Endothelial cell (in vitro differentiated cells): ENCODE measurements at places on chromosomes 6 and 20.

DNA sequence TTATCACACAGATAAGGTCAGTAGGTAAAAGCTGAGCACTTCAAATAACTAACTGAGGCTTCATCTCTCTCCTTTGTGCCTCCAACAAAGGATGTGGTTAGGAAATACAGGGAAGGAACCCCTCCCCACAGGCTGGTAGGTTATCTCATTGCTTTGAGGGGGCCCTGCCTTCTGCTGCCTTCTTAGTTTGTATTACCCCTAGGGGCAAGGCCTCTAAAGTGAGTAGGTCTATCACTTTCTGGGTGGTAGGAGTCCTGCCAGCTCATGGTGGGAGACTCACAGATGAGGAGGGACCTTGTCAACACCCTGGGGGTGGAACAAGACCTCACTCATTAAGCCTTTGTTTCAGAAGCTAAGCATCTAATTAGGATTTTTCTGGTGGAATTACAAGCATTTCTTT, 34.6 kb downstream of the EDN1 start:
- DNase-seq: no peak

- no peak for DNase-seq
These were observed 271.6 kb upstream of the SGK1 start for GRCh38 chr6:134589512-134589911.

GRCh38 chr6:160327981-160328380, 20.2 kb upstream of the SLC22A3 start:
- DNase-seq: no peak

DNA sequence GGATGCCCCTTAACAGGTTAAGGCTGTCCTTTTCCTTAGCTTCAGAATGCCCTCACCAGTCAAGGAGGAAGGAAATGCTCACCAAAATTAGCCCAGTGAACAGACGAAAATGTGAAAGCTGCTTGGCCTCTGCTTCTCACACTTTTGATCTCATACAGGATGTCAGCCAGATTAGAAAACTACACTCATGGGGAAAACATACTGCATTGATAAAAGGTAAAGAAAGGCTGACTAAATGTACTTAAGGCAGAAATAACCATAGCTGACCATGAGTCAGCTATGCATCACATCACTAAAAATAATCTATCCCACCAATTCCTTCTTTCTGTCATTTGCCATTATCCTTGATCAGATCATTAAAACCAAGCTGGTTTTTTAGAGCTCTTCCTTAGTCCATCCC, 198.4 kb upstream of the TENT5A start:
- DNase-seq: no peak

DNA sequence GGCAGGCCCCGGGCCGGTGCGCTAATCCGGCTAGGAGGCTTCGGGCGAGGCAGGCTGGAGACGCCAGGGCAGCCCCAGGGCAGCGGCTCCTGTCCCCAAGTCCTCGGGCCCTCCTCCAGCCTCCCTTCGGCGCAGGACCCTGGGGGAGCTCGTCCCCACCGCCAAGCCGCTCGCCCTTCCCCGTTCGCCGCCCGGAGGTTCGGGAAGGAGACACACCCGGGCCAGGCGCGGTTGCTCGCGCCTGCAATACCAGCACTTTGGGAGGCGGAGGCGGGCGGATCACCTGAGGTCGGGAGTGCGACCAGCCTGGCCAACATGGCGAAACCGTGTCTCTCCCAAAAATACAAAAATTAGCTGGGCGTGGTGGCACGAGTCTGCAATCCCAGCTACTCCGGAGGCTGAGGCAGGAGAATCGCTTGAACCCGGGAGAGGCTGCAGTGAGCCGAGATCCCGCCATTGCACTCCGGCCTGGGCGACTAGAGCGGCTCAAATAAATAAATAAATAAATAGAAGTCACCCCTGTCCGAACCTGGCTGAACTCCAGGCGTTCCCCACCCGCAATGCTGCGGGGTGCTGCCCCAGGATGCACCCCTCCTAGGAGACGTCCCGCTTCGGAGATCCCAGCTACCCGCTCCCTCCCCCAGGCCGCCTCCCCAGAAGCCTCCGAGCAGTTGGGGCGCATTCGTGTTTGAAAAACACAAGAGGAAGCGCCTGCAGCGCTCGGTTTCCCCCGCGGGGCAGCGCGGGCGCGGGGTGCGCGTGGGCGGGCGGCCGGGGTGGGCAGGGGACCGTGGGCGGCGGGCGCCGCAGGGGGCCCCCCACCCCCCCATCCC, 27.5 kb downstream of the SERPINB9 start:
- peak; percentile 44 for DNase-seq

GRCh38 chr6:132804251-132804650, 5.8 kb upstream of the SLC18B1 start:
- DNase-seq: no peak

GRCh38 chr6:151232899-151233298, 6.9 kb upstream of the AKAP12 start:
- no peak for DNase-seq

DNA sequence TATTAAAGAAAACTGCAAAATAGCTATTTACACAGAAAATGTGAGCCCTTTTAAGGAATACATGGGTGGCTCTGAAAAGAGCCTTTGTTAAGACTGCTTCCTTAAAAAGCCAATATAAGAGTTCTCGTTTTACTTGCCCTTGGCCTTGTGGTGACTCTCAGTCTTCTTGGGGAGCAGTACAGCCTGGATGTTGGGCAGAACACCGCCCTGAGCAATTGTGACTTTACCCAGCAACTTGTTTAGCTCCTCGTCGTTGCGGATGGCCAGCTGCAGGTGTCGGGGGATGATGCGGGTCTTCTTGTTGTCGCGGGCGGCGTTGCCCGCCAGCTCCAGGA, 111.5 kb downstream of the HFE start:
- DNase-seq: no peak

GRCh38 chr20:54340667-54341081, 132.8 kb downstream of the PFDN4 start:
- DNase-seq: no peak

GRCh38 chr6:11795403-11795802, 16.8 kb upstream of the ADTRP start:
- no peak for DNase-seq

DNA sequence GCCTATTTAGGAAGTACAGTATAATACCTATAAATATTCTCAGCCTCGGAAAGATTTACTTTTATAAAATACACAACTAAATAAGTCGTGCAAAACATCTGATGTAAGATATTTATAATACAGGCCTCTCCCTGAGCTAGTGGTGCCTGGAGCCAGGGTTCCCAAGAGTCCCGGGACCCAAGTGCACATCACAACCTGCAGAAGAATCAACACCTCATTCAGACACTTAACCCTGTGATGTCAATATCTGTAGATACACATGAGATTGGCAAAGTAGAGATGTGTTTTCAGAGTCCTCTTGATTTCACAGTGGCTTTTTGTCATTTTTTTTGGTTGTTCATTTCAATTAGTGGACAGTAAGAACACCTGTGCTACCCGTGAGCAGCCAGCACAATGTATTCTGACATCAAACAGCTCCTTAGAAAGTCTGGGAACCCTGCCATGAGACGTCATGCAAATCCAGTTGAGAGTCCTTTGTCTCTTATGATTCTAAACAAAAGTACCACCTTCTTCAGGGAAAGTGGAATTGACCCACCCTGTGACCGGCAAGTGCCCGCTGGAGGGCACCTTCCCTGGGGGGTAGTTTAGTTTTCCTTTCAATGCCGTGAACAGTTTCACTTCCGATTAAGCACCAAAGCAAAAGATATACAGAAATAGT, 101.6 kb downstream of the DACT2 start:
- DNase-seq: no peak

GRCh38 chr6:111620169-111620568, 14.5 kb upstream of the TRAF3IP2 start:
- DNase-seq: no peak

DNA sequence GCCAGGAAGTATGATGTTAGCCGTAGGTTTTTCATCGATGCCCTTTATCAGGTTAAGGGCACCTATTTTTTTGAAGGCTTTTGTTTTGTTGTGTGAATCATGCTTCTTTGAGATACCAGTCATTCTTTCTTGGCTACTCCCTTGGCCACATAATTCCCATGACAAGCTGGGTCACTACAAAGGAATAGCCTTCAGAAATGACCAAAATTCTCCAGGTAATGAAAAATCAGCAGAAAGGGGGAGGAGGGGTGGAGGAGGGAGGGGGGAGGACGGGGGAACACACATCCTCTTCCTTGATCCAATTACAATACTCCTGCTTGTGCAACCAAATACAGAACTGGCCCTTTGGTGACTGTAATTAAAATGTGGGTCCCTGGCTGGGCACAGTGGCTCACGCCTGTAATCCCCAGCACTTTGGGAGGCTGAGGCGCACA, 21.7 kb upstream of the TGM2 start:
- no peak for DNase-seq

GRCh38 chr6:112155886-112156285, 68.5 kb downstream of the FAM229B start:
- DNase-seq: no peak

DNA sequence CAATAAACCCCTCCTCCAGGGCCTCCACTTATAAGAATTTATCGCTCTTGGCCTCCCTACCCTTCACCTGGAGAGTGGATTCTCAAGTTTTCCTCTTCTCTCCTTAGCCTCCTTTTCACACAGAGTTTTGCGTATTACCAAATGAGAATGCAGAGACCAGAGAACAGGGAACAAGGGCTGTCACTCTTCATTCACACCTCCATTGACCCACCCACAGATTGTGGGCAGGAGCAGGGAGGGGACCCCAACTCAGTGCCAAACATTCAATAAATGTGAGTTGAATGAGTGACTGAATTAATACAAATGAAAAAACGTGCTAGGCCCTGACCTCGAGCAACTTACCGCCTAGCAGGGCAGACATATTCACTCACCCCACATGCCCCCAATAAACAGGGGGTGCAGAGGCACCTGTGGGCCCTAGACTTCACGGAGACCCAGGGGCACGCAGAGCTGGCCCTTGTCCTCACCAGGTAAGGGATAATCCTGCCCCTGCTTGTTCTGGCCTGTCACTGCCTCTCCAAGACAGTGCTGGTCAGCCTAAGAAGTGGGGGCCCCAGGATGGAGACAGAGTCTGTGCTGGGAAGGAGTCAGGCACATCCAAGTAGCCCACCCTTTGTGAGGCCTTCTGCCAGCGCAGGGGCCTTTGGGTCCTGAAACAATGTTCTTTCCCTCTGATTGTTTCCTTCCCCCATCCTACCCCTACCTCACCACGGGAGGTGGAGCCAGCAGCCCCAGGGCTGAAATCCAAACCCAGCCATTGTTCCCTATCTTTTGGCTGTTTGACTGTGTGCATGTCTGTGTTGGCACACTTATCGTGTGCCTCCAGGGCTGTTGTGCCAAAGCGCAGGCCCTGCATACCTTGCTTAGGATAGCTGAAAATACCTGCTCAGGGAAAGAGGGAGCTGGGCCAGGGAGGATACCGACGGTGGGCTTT, 8.4 kb upstream of the TJAP1 start:
- no peak for DNase-seq

DNA sequence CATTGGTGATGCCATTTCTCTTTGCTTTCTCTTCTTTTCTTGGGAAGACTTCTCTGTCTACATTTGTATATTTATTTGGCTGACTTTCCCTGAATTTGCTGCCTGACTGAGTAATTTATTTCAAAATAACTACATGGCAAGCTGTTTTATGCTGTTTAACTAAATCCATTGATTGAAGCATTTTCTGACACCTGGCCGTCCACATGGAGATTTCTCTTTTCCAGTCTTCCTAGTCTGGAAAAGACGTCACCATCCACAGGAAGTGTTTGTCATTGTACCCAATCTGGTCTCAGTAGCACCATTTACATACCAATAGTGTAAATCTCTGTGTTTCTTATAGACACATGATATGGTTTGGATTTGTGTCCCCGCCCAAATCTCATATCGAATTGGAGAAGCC, 9.2 kb upstream of the MAS1L start:
- DNase-seq: no peak

- no peak for DNase-seq
These were observed 109.0 kb downstream of the FUT9 start for GRCh38 chr6:96124778-96125177.

DNA sequence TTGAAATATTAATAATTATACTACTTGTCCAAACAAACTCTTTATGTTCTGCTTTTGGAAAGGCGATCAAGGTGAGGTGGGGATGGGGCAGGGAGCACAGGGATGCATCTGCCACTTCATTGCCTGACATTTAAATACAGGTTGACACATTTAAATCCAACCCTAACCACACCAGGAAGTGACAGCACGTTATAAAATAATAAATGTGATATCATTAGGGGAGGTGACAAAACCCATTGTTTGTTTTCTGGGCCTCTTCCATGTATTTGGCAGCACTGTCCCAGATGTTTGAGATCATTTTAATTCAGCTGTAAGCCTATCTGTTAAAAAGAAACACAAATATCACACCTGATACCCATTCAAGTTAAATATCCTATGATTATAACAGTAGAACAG, 342.4 kb upstream of the ARID1B start:
- DNase-seq: no peak

DNA sequence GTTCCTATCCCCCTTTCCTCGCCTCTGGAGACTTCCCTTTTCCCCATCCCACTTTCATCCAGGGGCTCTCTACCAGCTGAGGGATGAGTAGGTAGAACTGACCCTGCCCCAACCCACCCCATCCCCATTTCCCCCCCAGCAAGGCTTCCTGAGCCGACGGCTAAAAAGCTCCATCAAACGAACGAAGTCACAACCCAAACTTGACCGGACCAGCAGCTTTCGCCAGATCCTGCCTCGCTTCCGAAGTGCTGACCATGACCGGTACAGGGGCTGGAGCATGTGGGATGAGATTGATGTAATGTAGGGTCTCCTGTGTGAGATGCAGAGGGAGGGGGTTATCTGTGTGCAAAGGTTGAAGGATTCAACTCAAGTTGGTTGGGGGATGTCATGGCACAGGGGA, 12.7 kb downstream of the SYNGAP1 start:
- no peak for DNase-seq

DNA sequence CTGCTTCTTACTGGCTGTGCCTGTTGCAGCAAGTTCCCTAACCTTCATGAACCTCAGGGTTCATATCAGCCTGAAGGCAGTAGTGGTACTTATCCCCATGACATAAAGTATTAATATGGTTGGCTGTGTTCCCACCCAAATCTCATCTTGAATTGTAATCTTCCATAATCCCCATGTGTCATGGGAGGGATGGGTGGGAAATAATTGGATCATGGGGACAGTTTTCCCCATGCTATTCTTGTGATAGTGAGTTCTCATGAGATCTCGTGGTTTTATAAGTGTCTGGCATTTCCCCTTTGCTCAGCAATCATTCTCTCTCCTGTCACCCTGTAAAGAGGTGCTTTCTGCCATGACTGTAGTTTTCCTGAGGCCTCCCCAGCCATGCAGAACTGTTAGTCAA, 61.8 kb downstream of the FAM229B start:
- DNase-seq: no peak

- no peak for DNase-seq
These were observed 266.7 kb upstream of the FLRT3 start for GRCh38 chr20:14604143-14604542.
